ENCODE measurements at places on chromosomes 4 and X. TPM values are rescaled to one million over a fixed set of nuclear protein-coding genes. Genes with fewer than 3 reads are reported as not detected.
A peak's percentile ranks its signal among the peaks of the same experiment; 100 is the strongest.

CENPVL1 gene
- not detected for total RNA-seq

USP17L27 gene
- not detected for total RNA-seq

- DNase-seq, result no peak
Measured at GRCh38 chr4:85708468-85708867, 233.5 kb downstream of the ARHGAP24 start.

DNA sequence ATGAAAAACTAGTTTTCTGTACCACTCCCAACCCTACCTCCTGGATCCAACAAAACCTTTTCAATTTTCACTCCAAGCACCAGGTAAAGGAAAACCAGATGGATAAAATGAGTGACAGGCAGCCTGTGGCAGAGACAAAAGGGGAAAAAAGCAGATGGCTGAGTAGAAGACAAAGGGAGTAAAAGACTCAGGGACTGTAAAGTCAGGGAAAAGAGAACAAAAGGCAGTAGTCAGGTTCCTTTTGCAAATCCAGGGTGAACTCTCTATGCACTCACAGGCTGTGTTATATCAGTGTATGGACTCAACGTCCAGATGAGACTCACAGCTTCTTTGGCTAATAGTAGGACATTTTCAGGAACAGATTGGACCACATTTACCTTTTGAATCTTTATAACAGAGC, 54.2 kb downstream of the QRFPR start:
- DNase-seq, result no peak

DNA sequence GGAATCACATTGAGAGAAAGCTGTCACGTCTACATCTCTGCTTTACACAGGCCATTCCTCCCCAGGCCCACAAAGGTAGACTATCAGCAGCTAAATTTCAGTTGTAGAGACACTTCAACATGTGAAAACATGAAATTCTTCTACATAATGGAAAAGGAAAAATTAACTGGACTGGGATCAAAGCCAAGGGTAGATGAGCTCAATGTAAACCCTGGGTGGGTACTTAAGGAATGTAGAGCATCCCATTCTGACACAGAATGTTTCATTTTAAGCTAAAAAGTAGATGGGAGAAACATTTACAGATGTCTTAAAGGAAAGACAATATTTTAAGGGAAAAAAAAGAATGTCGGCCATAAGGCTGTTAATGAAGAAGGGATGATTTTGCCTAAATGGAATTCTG, 51.3 kb upstream of the NPNT start:
- no peak for DNase-seq

- DNase-seq, result peak; percentile 84
Measured at GRCh38 chrX:134669378-134670098, 11.3 kb upstream of the PLAC1 start.

DNA sequence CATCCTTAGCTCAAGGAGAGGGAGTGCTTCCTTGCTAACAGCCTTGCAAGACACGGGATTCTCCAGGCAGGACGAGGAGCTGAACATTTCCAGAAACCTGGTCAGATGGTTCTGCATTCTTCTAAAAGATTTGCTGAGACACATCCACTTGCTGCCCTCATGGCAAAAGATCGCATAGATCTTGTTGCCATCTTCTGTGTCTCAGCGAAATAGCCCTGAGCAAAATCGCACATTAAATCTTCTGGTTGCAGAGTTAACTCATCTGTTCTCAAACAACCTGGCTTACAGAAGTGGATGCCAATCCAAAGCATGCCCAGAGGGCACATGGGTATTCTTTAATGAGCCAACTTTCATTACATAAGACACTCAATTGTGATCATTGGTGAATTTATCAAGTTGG, 167.5 kb downstream of the PRKX start:
- DNase-seq, result peak; percentile 74

GRCh38 chr4:102427371-102427998, 73.7 kb upstream of the NFKB1 start:
- no peak for DNase-seq

AFM gene
- 0.10 TPM for total RNA-seq

Data from RPMI7951 (cell line).